ENCODE measurements at places on chromosomes 4 and X. TPM values are rescaled to one million over a fixed set of nuclear protein-coding genes. Genes with fewer than 3 reads are reported as not detected.
A peak's percentile ranks its signal among the peaks of the same experiment; 100 is the strongest.

The MAGED4 gene
- 46.1 TPM for polyA plus RNA-seq

GRCh38 chr4:121307445-121308327 lies 73.1 kb downstream of the QRFPR start:
- no peak for DNase-seq

GRCh38 chr4:158461336-158461735 lies 60.3 kb upstream of the RXFP1 start:
- DNase-seq: no peak

GRCh38 chrX:11481035-11481434 lies 184.7 kb downstream of the ARHGAP6 start:
- DNase-seq: no peak

The USP17L21 gene
- not detected for polyA plus RNA-seq

GRCh38 chr4:24405341-24405740 lies 179.0 kb downstream of the DHX15 start:
- DNase-seq: no peak

DNA sequence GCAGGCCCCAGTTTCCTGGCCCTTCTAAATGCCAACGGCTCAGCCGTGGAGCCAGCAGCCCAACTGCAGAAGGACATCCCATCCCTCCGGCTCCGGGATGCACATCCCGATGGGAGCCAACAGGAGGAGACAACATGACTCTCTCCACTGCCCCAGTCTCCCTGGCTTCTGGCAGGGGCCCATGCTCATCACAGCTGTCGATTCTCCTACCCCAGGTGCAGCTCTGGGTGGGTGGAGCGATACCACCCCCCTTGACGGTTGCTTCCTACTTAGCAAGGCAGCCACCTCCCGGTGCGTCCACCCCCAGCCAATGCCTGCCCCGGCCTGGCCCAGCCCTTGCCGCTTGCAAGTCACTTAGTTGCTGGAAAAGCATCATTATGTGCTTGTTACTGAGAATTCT lies 19.5 kb downstream of the ZNF275 start:
- DNase-seq: no peak

DNA sequence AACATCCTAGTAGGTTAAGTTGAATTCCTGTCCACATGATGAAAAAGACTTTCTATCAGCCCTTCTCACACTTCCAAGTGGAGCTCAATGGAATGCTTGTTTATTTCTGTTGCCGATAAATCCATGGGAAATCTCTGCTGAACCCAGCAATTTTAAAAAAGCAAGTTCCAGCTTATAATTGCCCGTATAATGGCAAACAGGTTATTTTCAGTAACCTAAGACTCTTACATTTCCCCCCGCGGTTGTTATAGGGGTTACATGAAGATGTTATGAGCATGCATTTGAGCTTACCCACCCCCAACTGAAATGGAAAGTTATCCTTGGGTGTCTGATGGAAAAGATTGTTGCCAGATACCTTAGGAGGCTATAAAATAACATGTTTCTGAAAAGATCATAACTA lies 136.2 kb downstream of the PALLD start:
- no peak for DNase-seq

The CA5B gene
- 7.7 TPM for polyA plus RNA-seq

DNA sequence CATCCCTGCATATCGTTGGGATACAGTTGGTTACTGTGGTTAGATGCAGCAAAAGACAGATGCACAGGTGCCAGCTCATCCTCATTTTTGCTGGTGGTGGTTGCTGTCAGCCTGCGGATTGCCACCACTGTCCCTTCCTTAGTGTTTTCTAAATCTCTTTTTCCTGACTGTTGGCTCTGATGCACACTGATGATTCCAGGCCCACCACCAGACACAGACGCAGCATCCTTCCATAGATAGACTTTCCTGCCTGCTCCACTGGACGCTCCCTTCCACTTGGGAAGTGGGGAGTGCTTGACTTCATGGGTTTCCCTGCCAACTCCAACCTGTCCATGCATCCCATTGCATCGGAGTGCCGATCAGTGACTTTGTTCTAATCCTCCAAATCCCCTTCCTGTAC lies 101.5 kb downstream of the EGF start:
- DNase-seq: no peak

DNA sequence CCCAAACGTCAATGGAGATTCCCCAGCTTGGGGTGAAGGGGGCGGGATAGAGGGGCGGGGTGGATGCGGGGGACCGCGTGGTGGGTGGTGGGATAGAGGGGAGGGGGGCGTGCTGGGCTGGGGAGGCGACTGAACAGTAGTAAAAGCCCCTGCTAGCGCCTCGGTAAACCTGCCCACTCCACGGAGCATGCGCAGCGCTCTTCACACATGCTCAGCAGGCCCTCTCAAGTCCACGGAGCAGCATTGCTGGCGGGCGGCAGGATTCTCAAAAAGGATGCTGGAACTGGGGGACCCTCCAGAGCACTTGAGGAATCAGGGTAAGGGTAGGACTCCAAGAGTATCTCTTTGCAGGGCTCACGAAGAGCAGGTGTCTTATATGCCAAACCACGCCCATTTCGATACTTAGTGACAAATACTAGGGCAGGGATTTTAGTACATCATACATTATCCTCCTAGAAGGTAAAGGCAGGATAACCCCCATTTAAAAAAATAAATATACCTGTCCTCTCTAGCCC lies 378 bp upstream of the RPS6KA6 start:
- DNase-seq: peak; percentile 57

DNA sequence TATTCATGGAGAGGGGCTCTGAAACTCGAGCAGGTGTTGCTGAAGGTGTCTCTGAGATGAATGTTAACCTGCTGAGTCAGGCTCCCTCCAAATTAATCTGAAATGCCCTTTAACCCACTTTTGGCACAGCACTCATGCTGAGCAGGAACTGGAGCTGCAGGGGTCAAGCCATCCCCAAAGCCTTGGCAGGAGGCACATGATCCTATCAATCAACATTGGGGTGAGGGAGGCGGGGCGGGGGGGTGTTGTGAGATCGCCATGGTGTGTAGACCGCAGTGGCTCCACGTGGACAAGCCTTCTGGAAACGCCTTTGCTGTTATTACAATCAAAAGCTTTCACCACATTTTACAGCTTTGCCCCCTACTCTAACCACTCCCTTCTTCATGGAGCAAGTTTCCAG lies 16.5 kb downstream of the ENPP6 start:
- DNase-seq: no peak

The GATA1 gene
- 0.33 TPM for polyA plus RNA-seq

The GPRASP1 gene
- polyA plus RNA-seq: 11.8 TPM

- DNase-seq: no peak
Observed at GRCh38 chrX:10102046-10102704, 54.6 kb upstream of the CLCN4 start.

- DNase-seq: peak; percentile 3
Observed at GRCh38 chr4:174764105-174764729, 64.8 kb downstream of the GLRA3 start.

DNA sequence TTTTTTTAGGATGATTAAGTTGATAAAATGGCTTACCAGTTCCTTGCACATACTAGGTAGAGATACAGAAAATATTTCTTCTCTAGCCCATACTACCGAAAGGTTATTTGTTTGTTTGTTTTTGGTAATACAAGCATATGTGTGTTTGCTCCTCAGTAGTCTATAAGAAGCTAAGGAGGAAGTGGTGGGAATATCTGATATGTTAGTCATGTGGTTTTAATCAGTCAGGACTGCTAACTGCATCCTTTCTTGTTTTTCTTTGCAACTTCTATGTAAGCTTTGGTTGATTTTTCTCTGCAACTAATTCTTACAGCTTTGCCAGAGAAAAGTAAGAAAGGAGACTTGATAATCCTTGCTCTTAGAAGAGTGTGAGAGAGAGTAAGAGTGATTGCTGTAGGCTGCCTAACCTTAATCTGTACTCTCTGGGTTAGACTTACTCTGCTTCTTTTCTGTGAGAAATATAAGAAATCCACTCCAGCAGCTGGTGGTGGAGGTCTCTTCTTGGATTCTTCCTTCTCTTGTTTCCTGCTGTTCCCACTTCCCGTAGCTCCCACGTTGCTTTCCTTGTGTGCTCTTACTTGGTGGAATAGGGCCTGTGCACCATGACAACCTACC lies 28.3 kb downstream of the SEPTIN11 start:
- DNase-seq: no peak

The LGI2 gene
- 20.7 TPM for polyA plus RNA-seq

The RNF150 gene
- polyA plus RNA-seq: 22.2 TPM

DNA sequence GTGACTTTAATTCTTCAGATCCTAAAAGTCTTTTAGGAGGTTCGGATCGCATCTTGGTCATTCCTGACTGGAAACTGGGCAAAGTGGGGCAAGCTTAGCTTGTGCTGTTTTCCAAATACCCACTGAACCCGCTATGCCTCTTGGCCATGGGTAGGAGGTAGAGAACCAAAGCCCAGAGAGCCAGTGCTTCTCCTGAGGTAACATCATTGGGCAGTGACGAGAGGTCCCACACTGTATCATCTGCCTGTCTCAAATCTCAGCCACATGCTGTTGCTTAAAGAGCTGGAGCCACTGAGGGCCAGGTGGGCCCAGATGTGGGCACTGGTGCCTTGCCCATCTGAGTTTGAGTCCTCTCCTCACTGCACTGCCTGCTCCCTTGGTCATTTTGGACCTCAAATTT lies 68.2 kb downstream of the SLC2A9 start:
- DNase-seq: no peak

The CC2D2A gene
- 40.8 TPM for polyA plus RNA-seq

DNA sequence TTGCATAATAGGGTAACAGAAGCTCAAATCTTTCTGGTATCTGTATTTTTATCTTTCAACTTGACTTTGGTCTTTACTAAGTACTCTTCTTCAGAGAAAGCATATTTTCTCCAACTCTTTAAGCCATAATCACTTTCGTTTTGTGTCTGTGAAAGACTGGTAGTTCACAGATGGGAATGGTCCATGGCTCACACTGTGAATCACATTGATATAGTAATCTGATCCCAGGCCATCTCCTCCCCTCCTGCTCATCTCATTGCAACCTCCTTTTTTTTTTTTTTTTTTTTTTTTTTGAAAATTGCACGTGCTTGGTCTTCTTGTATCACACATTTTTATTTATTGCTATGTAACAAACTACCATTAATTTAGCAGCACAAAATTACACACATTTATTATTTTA lies 694.5 kb upstream of the SLIT2 start:
- DNase-seq: no peak

The ARAF gene
- polyA plus RNA-seq: 53.6 TPM

The TECRL gene
- not detected for polyA plus RNA-seq

The PCDH10 gene
- polyA plus RNA-seq: 5.0 TPM

The C4orf46 gene
- polyA plus RNA-seq: 29.0 TPM

The USP26 gene
- polyA plus RNA-seq: not detected

The HAND2 gene
- polyA plus RNA-seq: 0.11 TPM

DNA sequence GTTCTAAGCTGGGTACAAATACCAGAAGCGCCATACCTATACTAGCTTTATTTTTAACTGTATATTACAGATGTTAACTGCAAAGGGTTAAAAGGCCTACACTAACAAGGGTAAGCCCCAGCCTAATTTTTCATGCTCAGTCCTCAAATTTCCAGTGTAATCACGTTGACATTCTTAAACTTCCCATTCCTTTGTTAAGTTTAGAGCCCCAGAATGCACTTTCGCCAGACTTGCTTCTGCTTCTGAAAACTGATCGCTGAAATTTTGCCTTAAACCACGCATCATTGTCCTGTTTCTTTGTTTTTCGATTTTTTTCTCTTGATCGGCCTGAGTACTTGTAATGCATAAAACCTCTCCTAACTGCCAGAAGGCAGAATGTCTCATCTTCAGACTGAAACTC lies 2141.9 kb upstream of the AGA start:
- DNase-seq: no peak

The GAGE12E gene
- polyA plus RNA-seq: not detected

DNA sequence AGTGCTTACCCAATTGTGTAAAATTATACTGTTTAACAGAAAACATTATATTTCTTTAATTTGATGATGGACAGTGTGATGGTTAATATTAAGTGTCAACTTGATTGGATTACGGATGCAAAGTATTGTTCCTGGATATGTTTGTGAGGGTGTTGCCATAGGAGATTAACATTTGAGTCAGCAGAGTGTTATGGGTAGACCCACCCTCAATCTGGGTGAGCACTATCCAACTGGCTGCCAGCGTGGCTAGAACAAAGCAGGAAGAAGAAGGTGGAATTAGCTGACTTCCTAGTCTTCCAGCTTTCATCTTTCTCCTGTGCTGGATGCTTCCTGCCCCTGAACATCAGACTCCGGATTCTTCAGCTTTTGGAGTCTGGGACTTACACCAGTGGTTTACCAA lies 42.1 kb downstream of the HS6ST2 start:
- no peak for DNase-seq

DNA sequence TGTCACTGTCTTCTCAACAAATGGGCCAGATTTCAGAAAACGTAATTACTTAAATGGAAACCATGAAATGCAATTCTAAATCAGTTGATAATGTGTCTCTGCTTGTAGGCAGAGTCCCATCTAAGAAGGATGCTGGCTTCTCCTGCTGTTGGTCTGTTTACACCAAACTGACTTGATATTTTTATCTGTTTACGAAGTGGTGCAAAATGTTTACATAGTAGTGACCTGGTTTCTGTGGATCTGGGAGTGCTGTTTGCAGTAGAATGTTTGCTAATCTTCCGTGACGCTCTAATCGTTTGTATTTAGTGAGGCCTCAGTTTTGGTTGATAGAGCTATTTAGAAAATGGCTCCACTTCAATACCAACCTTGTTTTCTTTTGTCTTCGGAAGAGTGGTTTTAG lies 213.5 kb downstream of the VEGFC start:
- DNase-seq: no peak

GRCh38 chr4:35364321-35364870 lies 879.9 kb downstream of the ARAP2 start:
- DNase-seq: no peak

DNA sequence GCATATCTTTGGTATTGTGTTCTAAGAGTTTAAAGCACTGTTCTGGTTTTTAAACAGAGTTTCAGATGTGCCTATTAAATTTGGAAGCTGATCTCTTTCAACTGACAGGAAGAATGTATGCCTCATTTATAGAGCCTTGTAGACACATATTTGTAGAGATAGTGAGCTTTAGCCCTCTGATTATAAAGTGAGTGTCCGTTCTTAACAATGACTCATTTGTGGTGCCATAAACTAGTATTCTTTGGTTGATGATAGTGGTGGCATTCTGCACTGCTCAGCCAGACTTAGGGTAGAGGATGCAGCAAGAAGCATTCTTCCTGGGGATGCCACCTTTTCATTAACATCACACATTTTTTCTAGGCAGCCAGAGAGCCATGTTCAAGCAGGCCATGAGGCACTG lies 121.7 kb downstream of the TLL1 start:
- no peak for DNase-seq

DNA sequence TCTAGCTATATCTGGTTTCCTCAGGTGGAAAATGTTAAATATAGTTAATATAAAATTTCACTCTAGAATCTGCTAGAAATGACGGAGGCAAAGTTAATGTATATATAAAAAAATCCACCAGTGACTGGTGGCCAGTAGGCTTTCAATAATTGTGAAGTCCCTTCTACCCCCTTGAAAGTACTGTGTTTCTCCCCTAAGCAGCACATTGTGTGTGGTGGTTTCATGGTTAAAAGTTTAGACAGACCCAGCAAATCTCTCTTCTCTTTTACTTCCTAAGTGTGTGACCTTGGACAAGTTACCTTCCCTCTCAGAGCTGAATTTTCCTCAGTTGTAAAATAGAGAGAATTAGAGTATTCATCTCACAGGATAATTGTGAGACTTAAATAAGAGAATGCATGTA lies 600 bp upstream of the HEPH start:
- no peak for DNase-seq

GRCh38 chr4:79047316-79047715 lies 108.1 kb upstream of the PAQR3 start:
- no peak for DNase-seq

The FAM53A gene
- polyA plus RNA-seq: 2.6 TPM
